ENCODE measurements at places on chromosomes 1 and 21. TPM values are rescaled to one million over a fixed set of nuclear protein-coding genes. Genes with fewer than 3 reads are reported as not detected.

Gene RGSL1
- total RNA-seq, result not detected

Gene TMEM240
- total RNA-seq, result 0.11 TPM

Gene RBP7
- total RNA-seq, result not detected

Gene SIKE1
- total RNA-seq, result 107 TPM

Gene TENT5C
- under 0.01 TPM for total RNA-seq

Gene RIMKLA
- 3.7 TPM for total RNA-seq

Gene C8B
- total RNA-seq, result not detected

Gene RHD
- not detected for total RNA-seq

- DNase-seq, result peak; percentile 21
Measured at GRCh38 chr1:106526650-106527049, 529.8 kb upstream of the PRMT6 start.

- peak; percentile 69 for DNase-seq
Measured at GRCh38 chr1:155093911-155094621, 15.4 kb downstream of the EFNA3 start.

- peak; percentile 67 for DNase-seq
Measured at GRCh38 chr1:9294910-9295636, 2.4 kb downstream of the SPSB1 start.

DNA sequence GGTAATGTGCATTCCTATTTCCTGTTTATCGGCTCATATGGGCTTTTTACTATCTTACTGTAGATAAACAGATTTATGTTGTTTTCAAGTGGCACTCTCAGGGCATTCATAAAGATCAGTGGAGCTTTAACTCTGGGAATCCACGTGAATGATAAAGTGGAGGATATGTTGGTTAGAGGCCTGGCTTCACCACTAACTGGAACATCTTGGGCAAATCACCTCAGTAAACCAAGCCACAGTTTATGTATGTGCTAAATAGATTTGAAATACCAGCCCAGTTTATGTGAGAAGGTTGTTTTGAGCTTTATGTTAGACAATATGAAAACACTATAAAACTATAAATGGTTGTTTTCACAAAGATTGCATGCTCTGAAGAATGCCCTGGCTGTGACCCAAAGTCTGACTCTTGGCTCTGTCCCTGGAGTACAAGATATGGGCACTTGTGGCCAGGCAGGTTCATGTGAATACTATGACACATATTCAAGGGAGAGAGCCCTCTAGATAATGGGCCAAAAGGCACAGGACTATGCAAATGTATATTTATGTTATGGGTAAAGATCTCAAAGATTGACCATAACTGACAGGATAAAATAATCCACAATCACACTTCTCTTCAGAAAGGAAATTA is 36.7 kb downstream of the FAM163A start:
- peak; percentile 39 for DNase-seq

GRCh38 chr21:35664683-35665082 is 395.6 kb downstream of the SETD4 start:
- DNase-seq, result peak; percentile 89

DNA sequence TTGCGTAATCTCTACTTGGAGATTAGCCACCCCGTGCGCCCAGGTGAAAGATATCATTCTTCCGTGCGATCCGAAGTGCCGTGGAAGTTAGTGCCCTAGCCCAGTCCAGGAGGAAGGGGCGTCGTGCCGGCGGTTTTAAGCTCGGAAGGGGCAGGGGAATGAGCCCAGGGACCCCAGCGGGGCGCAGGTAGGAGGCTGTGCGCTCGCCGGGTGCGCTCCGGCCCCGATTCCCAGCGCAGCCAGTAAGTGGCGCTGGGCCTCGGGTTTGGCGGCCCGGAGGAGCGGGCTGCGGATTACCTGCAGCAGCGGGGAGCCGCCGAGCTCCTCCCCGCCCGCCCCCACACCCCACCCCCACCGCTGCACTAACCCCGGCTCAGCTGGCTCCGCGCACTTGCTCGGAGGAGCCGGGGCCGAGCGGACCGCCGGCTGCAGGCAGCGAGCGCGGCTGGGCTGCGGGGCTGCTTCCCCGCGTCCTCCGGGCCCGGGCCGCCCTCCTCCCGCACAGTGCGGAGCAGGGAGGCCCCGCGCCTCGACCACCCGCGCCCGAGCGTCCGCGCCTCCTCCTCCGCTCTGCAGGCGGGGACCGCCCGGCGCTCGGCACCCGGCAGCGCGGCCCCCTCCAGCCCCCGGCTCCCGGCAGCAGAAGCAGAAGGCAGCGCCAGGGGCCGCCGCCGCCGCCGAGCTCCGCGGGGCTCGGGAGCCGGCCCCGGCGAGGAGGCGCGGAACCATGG is at the start of gene RYR2:
Gene RYR2 (plus strand): TSS at position 390 of the 731 bp plus-strand sequence. CDS start 338 bp downstream, at position 728.
- peak; percentile 51 for DNase-seq

DNA sequence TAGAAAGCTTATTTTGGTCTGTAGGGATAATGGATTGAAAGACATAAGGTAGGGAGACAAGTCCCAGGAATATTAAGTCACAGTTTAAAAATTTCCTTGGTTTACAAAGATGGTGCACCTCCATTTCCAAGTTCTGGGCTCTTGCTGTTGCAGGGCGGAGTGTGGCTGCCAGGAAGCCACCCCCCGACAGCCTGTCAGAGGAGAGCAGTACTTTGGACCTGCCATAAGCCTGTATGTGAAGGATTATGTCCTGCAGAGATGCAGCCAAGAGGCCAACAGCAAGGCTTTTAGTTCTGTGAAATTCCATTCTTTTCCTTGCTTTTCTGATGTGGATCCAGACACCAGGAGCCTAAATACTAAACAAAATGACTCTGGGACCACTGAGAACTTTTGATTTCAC is 31.9 kb upstream of the GTF2B start:
- no peak for DNase-seq

DNA sequence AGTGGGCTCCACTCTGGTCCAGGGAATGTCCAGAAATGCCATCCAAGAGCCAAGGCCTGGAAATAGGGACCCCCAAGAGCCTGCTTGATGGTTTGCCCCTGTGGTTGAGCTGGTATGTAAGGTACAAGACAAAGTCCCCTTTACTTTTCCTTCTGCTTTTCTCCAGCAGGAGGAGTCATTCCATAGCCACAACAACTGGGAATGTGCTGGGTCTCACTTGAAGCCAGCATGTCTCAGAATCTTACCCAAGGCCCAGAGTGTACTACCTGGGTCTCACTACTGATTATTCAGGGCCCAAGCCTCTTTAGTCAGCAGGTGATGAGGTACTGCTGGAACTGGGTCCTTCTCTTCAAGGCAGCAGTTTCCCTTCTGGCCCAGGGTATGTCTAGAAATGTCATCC is 62.1 kb upstream of the CD55 start:
- no peak for DNase-seq

DNA sequence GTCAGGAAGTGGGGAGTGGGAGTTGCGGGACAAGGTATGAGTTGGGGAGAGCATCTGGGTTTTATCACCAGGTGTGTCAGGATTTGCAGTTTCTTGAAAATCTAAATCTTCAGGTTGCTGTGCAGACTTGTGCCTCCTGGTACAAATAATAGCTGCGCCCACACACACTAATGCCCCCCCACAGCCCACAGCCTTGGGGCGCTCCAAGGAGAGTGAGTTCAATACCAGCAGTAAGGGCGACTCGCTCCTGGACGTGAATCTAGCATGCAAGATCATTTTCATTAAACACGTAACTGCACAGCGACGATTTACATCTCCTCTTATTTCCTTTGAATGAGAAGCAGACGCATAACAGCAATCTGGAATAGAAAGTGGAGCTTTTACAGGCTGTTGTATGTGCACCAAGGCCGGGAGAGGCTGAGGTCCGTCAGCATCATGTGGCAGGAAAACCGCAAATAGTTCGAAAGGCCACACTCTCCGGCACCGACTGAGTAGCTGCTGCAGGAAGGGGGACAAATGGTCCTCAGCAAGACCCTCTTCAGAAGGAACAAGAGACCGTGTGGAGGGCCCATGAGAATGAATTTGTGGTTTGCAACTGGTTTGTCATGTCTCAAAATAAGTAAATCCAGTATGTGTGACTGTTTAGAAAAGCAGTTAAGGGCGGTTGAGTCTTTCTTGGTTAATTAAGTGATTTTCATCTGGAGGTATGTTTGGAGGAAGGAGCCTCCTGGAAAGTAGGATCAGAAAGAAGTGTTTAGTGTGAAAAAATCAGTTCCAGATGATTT is 439.5 kb downstream of the SMYD3 start:
- no peak for DNase-seq

DNA sequence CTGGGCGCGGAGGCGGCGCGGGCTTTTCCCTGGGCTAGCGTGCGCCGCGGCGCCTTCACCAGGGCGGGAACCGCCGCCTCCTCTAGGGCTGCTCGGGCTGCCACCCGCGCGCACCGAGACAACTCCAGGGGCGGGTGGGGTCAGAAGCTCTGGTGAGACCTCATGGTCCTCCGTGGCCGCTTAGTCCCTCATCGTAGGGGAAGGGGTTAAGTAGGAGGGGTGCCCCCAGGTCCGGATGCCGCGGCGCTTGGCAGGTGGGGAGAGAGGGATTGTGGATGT is 559 bp downstream of the SERTAD4 start:
- no peak for DNase-seq

GRCh38 chr1:109933856-109934711 is 23.4 kb downstream of the CSF1 start:
- peak; percentile 67 for DNase-seq

DNA sequence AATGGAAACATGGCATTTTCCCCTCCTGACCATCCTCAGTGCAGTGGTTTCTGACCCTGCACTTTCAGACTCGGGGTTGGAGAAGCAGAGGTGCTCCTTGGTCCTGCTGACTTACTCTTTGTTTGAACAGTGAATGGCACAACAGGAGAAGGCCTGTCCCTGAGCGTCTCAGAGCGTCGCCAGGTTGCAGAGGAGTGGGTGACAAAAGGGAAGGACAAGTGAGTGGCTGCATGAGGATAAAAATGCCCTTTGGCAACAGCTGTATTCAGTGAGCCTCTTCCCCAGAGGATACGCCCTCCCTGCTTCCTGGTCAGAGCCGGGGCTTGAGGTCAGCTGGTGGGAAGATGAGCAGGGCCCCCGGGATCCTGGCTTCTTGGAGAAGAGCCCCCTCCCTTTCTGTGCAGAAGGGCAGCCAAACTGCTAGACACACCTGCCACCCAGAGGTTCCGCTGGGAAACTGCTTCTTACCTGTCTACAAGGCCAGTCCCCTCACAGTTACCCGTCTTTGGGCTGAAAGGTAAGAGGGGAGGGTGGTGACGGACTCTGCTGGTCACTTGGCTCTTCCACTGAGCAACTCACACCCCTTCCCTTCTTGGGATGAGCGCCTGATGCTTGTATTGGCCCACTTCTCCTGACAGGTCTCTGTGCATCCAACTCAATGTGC is 16.6 kb downstream of the NPL start:
- no peak for DNase-seq

DNA sequence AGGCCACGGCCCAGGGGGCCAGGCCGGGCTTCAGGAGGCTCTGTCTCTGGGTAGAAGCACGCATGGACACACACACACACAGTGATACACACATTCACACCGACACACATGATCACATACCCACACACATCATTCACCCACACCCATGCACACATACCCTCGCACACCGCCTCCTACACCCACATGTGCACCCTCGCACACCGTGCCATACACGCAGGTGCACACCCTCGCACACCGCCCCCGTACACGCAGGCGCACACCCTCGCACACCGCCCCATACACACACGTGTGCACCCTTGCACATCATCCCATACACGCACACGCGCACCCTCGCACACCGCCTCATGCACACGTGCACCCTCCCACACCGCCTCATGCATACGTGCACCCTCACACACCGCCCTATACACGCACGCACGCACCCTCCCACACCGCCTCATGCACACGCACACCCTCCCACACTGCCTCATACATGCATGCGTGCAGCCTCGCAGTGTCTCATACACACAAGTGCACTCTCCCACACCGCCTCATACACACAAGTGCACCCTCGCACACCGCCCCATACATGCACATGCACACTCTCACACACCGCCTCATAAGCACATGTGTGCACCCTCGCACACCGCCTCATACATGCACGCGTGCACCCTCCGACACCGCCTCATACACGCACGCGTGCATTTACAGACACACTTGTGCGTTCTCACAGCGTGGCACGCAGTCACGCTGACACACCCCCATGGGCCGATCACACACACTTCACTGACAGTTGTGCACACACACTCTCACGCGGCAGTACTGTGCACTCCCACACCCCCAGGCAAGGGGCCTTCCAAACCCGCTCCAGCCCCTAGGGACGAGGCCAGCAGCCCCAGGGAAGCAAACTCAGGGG is 128.1 kb downstream of the SIK1 start:
- no peak for DNase-seq

DNA sequence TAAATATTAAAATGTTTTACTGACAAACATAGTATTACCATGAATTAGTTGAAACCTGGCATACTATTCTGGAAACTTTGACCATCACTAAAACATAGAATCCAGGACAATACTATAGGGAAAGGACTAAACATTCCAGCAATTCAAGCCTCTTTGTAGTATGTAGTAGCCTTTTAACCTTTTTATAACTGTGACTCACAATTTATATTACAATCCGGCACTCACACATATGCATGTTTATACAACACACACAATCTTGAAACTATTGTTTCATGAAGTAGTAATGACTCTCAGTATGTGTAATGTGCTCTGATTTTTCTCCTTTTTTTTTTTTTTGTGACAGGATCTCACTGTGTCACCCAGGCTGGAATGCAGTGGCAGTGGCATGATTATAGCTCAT is 64.3 kb downstream of the ANKRD13C start:
- no peak for DNase-seq

DNA sequence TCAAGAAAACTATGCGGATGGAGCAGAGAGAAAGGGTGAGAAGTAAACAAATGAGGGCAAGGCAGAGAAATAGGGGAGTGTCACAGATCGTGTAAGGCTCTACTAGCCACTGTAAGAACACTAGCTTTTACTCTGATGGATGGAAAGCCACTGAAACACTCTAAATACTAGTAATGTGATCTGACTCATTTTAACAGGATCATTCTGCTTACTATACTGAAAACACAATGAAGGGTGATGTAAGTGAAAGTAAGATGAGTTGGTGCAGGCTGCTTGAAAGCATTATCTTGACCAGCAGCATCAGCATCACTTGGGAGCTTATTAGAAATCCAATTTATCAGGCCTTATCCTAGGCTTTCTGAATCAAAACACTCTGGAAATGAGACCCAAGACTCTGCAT is 32.7 kb downstream of the TUT4 start:
- DNase-seq, result no peak

GRCh38 chr1:17875882-17876280 is 120.7 kb downstream of the ACTL8 start:
- DNase-seq, result no peak

DNA sequence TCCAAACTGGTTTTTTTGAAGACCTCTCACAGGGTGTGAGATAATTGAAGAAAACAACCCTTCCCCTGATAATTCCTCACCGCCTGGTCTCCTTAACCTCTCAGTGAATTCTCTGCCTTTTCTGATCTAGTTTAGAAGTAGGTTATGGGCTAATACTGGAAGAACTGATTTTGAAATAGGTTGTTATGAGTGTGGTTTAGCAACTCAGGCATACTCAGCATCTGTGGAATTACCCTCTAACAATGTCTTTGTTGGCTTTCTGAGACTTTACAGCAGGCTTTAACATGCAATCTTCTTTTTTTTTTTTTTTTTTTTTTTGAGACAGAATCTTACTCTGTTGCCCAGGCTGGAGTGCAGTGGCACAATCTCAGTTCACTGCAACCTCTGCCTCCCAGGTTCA is 10.3 kb upstream of the PLD5 start:
- DNase-seq, result no peak

Measured in Daoy (cell line).